NCI-H1417 treated with DMSO at 0.1 percent for 48 hours (cell line): ENCODE measurements at places on chromosomes 5 and 9.

DNA sequence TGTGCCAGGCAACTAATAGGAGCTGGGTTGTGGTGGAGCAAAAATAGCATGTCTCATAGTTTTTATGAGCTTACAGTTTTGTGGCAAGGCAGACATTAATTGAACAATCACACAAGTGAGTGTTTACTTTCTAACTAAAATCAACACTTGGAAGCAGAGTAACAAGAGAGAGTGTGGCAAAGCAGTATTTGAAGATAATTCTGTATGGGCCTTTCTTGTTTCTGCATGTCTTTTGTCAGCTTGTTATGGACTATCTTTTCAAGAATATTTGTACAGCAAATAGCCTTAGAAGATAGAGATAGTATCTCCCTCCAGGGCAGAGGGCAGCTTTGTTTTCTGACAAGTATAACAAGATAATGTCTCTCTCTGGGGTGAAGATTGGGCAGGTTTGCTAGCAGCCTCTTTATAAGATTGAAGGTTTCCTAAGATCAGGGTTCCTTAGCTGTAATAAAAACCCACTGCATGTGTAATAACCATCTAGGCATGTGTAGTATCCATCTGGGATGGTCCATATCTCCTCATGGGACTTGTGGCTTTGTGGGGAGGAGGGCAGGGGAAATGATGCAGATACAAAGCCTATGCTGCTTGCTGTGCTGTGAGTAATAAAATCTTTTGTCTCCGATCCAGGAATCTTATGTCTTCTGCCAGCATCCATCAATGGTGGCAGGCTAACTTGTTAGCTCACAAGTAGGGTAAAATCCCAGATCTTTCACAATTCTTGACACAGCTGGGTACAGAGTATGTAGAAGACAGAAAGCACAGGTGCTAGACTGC lies 479.9 kb downstream of the KDM4C start:
- no peak for DNase-seq

DNA sequence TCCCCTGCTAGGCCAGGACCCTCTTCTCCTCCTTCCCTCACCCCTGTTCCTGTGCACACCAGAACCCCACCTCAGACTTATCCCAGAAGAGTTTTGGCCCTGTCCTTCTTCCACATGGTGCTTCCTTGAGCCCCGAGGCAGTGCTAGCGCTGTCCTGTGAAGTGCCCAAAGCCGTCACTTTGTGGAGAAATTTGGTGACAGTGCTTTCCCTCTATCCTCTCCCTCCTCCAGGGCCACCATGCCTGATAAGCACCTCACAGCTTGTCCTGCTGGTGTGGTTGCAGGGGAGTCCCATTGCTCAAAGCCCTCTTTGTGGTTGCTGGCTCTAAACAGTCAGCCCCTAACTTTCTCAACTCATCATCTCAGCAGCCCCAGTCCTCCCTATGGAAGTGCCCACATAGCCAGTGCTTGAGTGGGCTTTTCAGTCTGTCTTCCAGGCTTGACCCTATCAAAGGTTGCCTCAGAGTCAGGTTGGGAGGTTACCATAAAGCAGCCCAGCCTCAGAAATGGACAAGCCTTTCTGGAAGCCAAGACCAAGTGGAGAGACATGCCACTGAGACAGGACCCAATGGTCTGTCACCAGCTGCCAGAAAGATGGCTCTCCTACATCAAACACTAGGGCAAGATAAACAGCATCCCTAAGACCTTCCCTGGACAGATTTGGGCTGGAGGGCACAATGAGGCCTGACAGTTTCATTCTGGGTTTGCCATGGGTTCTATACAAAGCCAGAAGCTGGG lies 18.0 kb downstream of the IGIP start:
- no peak for DNase-seq

DNA sequence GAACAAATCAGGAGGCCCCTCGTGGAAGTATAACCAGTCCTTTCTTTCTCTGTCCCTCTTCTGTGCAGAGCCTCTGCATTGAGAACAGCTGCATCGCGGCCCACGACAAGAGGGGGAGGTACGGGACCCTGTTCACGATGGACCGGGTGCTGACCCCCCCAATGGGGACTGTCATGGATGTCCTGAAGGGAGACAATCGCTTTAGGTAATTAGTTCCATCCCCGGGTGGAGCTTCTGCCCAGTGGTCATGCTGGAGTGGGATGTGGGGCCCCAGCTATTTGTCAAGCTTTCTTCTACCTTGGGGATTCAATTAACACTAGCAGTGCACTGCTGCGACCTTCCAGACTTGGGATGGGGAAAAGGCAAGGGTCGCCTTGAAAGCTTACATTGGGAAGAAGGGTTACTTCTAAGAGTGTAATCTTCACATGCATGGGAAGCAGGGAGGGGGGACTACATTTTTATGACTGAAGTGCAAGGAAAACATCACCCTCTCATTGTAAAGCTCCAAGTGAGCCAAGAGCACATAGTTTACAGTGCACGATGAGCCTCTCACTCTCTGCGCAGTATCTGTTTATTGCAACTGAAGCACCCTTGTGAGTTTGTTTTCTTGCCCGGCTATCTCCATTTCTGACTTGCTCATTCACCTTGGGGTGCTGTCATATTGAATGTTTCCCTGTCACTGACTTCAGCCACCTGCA lies 27.0 kb downstream of the TGFBI start:
- DNase-seq, result no peak

DNA sequence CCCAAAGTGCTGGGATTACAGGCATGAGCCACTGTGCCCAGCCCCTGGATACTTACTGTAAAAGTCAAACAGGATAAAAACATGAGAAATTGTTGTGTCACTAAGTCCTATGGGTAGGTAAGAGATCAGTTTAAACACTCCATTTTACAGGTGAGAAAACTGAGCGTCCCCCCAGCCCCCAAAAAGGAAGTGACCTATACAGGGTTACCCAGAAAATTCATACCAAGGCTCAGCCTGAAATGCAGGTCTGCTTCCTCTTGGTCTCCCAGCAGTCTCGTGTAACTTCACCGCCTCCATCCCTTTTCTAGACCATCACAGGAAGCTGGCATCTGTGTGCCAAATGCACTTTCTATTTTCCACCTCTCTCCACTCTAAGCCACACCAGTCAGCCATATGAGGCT lies 57.2 kb downstream of the TMOD1 start:
- no peak for DNase-seq

DNA sequence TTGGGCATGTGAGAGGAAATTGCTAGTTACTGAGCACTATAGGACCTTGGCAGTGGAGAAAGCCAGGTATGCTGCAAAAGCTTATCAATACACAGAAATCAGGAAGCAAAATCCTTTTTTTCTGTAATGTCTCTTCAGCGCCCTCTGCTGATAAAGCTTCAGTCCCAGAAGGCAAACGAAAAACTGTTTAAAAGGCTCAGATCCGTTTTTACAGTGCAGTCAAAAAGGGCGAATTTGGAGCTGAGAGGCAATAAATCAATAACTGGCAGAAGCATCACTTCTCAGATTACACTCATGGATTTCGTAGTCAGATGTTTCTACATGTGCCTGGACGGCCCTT lies 1.1 kb upstream of the MAN2A1 start:
- DNase-seq, result no peak

DNA sequence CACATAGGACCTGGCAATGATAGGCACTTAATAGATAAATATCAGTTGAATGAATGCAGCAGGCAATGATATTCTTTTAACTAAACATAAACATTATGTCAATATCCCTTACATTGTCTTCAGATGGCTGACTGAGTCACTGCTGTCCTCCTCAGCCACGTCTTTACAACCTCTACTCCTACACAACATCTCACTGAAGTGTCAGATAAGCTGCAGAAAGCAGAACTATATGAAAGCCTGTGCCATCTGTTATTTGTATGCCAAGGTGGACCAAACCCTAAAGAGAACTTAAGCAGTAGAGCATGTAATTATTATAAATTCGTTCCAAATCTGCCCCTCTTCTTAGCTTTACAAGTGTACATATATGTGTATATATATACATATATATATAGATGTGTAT lies 271.2 kb downstream of the RASEF start:
- DNase-seq, result no peak

- DNase-seq, result no peak
Measured at GRCh38 chr5:179930788-179931473, 23.2 kb upstream of the TBC1D9B start.

DNA sequence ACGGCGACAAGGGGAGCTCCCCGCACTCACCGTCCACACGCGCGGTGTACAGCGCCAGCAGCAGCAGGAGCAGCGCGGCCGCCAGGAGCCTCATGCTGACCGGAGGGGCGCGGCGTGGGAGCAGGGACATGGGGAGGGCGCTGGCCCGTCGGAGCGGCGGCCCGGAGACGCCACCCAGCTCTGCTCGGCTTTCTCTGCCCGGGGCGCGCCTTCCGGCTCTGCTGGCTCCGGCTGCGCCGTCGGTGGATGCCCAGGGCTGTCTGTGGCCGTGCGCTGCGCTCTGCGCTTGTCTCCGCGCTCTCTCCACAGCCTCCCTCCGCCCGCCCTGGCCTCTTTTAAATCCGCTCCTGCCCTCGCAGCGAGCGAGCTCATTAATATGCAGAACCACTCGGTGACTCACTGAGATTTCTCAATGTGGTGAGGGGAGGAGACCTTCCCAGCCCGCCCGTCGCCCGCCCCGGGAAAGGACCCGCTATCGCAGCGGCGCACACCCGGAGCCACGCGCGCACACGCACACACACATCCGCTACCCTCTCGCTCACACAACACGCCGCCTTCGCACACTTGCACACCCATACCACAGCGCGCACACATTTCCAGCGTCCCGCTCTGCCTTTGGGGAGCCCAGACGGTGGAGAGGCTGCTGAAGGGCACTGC lies at the start of gene CXCL14:
CXCL14 (minus strand) TSS at position 307 of the 657 bp plus-strand sequence; CDS start at position 94, 213 bp downstream.
- DNase-seq, result no peak

GRCh38 chr5:75387806-75388205 lies 50.8 kb downstream of the HMGCR start:
- no peak for DNase-seq

DNA sequence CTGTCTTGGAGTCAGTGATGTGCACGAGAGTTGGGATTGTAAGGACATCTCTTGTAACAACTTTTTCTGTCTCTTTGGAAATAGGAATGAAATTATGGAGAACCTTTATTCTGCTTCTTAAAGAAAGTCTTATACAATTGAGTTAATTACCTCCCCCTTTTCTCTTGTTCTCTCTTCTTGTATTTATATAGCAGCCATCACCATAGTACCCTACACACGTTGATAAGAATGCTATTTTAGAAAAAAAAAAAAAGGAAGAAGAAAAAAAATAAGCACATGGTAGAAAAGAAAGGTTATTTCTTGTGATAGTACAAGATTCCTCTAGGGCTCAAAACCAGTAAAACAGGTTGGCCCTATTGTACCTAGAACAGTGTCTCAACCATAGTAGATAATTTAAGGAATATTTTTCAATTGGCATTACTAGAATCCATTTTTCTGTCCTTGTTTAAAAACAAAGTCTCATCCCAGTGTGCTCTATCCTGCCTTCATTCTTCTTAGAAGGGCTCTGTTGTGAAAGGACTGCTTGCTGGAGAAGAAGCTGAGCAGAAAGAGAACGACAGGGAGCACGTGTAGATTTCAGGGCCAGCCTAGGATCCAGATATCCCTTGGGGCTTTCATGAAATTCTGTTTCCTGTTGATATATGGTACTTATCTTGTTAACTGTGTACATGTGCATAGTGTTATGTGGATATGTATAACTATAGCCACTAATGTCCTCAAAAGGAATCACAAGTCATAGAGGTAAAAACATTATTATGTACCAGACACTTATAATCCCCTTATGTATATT lies 392.3 kb upstream of the MEF2C start:
- no peak for DNase-seq

GRCh38 chr5:32241034-32241783 lies 67.1 kb upstream of the GOLPH3 start:
- DNase-seq, result no peak

- no peak for DNase-seq
Measured at GRCh38 chr5:24816206-24816605, 171.4 kb upstream of the CDH10 start.

- no peak for DNase-seq
Measured at GRCh38 chr5:31934156-31934555, 240.0 kb downstream of the GOLPH3 start.

DNA sequence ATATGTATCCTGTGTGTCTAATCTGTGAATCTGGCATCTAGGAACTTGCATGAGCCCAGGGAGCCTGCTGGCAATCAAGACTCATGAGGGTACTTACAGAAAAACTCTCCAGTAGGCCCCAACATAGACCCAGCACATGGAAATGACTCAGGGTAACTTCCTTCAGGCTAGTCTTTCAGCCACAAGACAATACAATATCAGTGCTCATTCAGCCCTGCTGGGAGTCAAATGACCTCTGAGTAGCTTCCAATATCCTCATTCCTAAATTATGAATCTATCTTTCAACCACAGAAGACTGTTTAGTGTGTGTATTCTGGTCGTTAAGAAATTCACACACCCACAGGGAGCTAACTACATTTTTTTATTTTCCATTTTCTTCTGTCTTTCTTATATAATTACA lies 1273.0 kb downstream of the EFNA5 start:
- DNase-seq, result no peak

GRCh38 chr5:3033033-3033755 lies 281.7 kb upstream of the IRX2 start:
- no peak for DNase-seq

GRCh38 chr5:40601198-40601868 lies 78.4 kb upstream of the PTGER4 start:
- DNase-seq, result no peak

- no peak for DNase-seq
Measured at GRCh38 chr9:110112792-110113191, 95.2 kb downstream of the C9orf152 start.

GRCh38 chr5:126884269-126884819 lies 107.4 kb downstream of the LMNB1 start:
- DNase-seq, result no peak

DNA sequence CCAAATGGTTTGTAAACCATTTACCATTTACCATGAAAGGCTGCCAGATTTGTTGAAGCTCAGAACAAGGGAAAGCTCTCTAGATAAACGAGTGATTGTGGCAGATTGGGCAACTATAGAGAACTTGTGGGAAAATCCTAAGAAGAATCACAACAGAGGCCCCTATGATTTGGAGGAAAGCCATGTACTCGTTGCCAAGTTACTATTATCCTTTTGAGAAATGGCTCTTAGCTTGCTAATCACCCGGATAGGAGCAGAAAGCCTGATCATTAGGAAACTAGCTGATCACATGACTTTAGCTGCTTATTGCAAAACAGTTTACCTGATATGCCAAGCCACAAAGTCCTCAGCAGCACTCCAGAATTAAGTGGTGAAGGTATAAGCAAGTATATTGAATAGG lies 23.5 kb upstream of the ATG10 start:
- no peak for DNase-seq

DNA sequence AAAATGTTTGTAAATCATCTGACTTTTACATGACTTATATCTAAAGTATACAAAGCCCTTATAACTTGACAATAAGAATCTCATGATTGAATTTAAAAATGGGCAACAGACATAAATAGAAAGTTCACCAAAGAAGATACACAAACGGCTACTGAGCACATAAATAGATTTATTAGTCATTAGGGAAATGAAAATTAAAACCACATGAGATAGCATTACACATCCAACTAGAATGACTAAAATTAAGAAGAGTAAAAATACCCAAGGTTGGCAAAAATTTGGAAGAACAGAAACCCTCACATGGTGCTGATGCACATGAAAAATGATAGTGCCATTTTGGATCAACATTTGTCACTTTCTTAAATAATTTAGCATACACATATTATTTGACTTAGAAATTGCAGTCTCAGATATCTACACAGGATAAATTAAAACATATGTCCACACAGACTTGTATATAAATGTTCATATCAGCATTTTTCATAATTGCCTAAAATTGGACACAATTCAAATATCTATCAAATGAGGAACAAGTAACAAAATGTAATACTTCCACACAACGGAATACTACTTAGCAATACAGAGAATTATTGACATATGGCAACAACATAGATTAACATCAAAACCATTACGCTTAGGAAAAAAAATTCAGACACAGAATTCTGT lies 359.1 kb upstream of the DAB2 start:
- no peak for DNase-seq

GRCh38 chr5:56389261-56389660 lies 156.1 kb upstream of the ANKRD55 start:
- DNase-seq, result no peak
